Stimulated activated effector memory CD8-positive, alpha-beta T cell treated with anti-CD3 and anti-CD28 coated beads, Interleukin-12 subunit alpha, Interleukin-12 subunit beta, amount 100 ng/mL, for 72 hours (primary cell): ENCODE measurements at places on chromosomes 16 and 17.

DNA sequence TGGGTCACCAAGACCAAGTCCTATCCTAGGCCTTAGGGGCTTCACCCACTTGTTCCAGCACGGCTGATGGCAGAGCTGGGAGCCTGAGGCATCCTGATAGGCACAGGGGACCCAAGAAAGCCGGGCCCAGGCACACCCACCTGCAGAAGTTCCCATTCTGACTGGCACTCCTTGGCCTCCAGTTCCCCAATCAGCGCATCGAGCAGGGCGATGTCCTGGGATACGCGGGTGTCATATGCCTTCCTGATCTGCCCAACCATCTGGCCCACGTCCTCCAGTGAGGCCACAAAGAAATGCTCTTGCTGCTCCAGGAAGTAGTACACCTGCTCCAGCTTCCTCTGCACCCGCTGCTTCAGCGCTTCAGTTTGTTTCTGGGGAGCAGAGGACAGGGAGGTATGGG, 9.6 kb downstream of the MEFV start:
- DNase-seq = no peak

- no peak for DNase-seq
Observed at GRCh38 chr17:77810536-77810935, 148.0 kb upstream of the TNRC6C start.

- peak; percentile 41 for DNase-seq
Observed at GRCh38 chr17:64599187-64599676, 62.9 kb downstream of the SMURF2 start.

- DNase-seq = no peak
Observed at GRCh38 chr17:39063681-39064069, 87.8 kb downstream of the PLXDC1 start.

DNA sequence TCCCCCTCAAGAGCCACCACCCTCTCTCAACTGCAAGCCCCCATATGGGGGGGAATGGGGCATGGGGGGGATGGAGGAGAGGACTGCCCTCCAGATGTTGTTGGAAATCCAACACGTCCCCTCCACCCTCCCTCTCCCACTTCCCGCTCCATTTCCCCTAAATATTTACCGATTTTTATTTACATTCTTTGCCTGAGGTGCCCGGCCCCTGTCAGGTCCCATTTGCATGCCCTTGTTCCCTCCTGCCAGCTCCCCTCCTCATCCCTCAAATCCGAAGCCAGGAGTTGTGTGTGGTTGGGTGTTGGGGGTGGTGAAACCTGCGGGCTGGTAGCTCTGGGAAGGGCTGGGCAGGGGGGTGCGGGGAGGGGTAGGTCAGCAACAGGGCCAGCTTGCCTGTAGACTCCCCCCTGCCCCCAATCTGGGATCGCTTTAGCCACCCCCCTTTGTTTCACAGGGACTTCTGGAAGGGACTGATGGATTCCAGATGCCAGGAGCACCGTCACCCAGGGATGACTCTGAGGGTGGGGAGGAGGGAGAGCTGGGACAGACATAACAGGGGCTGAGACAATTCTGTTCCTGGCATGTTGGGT, 39.7 kb upstream of the NGFR start:
- DNase-seq = no peak

- DNase-seq = no peak
Observed at GRCh38 chr17:49358641-49359247, 3.3 kb downstream of the ZNF652 start.

DNA sequence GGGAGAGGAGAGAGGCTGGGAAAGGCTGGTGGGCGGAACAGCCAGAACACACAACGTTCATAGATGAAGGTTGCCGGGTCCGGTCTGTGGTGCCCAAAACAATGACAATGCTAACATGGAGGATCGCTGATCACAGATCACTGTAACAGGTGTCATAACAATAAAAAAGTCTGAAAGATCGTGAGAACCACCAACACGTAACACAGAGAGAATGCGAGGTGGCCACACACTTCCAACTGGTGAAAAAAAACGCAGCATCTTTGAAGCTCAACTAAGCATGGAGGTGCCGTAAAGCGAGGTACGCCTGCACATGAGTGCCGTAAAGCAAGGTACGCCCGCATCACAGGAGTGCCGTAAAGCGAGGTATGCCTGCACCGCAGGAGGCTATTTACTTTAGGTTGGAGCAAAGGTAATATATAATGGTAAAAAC, 42.3 kb downstream of the ABR start:
- no peak for DNase-seq

- DNase-seq = no peak
Observed at GRCh38 chr17:5446786-5447185, 7.8 kb upstream of the C1QBP start.

DNA sequence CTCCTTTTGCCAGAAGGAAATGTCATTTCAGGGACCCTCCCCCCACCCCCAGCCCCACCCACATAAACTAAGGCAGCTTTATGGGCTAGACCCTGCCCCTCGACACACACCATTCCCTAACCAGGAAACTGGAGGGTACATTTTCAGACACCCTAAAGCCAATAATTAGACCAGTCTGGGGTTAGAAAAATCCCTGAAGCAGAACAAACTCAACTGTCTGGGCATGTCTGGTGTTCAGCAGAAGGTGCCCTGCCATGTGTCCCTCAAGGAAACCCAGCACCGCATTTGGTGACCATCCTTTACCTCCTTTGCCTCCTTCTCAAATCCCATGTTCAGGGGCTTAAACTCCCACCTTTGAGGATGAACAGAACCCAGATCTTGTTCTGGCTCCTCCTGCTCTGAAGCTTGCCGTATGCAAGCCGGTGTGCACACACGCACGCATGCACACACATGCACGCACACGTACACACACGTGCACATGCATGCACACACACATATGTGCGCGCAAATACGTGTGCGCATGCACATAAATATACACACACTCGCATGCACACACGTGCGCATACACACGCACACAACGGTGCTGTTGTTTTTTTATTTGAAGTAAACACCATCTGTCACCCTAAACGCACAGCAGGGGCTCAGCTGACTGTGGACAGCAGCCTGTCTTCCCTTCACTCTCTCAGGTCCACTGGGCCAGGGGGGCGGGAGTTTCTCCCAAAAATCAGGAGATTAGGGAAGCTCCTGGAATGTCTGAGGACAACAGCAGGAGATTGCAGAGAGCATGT, 156.8 kb upstream of the TNRC6C start:
- no peak for DNase-seq
